ENCODE measurements at places on chromosomes 3 and 15.

GRCh38 chr3:149398296-149398695 is 20.8 kb upstream of the TM4SF1 start:
- no peak for DNase-seq

DNA sequence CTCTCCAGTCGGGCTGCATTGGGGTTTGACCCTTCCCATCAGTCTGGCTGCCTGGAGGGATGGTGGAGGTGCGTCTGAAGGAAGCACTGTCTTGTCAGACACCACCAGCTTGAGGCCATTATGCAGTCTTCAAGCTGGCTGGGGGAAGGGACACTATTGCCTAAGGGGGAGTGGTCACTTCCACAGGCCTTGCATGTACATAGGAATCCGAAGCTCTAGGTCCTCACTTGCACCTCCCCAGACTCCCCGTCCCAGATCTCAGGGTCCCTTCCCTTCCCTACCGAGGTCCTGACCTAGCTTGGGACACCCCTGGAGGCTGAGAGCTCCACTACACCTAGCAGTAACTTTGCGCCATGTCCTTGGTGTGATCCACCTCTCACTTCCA is 48.6 kb upstream of the KLF13 start:
- DNase-seq = no peak

- DNase-seq = no peak
These were observed 1.1 kb upstream of the CDV3 start for GRCh38 chr3:133572158-133573053.

DNA sequence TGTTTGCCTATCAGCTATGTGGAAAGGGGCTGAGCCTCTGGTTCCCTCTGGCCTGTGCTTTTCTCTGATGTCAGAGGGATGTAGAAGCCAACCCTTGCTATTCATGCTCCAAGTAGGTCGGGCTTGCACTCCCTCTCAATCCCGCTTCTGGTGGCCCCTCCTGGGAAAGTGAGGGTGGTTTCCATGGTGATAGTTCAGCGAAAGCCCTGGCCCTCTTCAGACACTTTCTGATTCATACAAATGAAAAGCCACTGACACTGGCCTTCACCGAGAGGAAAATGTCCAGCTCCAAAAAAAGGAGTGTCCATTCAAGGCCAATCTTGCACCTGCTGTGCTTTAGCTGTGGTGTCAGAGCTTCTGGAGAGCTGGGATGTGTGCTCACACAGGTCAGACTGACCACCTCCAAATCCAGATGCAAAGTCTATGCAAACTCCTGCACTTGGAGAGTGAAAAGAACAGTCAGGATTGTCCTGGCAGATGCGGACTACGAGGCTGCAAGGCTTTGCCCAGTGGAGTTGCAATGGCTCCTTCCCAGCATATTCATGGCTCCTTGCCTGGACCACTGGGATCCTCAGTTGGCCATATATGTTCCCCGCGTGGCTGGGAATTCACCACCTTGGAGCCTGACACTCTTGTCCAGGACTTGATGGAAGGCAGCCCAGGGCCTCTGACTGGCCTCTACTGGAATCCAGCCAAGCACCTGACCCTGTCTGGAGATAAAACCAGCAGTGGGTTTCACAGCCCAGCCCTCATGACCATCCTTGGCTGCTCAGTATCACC is 96.6 kb downstream of the CEMIP start:
- DNase-seq = no peak

DNA sequence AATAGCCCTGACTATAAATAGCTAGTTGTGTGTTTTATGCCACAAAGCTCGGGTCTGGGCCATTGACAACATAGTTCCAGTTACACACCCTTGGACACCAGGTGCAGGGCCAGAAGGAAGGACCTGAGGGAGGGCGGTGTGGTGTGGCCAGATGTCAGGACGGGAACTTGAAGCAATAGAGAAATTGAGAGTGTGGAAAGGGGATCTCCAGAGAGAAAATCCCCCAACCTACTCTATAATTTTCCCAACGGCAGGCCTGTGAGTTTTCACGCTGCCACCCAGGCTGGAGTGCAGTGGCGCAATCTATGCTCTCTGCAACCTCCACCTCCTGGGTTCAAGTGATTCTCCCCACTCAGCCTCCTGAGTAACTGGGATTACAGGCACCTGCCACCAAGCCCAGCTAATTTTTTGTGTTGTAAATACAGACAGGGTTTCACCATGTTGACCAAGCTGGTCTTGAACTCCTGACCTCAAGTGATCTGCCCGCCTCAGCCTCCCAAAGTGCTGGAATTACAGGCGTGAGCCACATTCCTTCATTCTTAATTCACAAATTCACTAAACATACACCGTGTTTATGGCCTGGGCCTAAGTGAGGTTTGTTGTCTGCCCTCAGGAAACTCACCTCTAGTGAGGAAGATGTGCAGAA is 70.8 kb upstream of the KLF13 start:
- no peak for DNase-seq

Data from iPS-NIHi11 (cell line).